Sciatic nerve (tissue), 2 donors: ENCODE measurements at places on chromosomes 6 and 20. TPM values are rescaled to one million over a fixed set of nuclear protein-coding genes. Genes with fewer than 3 reads are reported as not detected.

- DNase-seq = no peak
These were observed 25.0 kb upstream of the CDKAL1 start for GRCh38 chr6:20509212-20509611.

DNA sequence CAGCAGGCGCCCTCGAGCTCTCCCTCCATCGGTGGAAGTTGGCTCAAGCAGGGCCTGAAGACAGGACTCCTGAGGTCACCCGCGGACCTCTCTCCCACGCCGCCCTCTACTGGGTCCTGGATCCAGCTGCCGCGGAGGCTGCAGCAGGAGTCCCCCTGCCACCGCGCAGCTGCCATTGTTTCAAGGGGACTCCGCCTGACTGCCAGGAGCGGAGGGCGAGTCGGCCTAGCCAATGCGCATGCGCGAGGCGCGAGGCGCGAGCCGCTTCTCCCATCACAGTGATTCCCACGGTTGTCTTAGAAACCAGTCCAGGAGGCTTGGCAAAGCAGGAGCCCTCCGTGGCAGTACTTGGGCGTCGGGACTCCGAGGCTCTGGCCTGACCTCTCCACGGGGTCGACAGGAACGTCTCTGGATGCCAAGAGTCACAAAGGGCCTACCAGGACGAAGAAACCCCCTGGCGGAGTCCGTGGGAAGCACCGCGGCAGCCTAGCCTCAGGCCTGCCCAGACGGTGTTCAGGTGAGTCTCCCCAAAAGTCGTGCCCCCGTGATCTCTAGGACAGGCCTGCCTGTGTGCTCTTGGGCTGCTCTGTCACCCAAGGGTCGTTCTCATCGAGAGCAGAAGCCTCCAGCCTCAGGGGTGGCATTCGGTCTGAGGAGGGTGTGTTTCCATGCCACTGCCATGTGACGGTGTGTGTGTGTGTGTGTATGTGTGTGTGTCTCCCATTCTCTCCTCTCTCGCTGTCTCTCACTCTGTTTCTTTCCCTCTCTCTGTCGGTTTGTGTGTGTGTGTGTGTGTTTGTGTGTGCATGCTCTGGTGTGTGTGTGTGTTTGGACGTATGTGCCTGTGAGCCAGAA lies 290.6 kb upstream of the ZNF337 start:
- no peak for DNase-seq

DNA sequence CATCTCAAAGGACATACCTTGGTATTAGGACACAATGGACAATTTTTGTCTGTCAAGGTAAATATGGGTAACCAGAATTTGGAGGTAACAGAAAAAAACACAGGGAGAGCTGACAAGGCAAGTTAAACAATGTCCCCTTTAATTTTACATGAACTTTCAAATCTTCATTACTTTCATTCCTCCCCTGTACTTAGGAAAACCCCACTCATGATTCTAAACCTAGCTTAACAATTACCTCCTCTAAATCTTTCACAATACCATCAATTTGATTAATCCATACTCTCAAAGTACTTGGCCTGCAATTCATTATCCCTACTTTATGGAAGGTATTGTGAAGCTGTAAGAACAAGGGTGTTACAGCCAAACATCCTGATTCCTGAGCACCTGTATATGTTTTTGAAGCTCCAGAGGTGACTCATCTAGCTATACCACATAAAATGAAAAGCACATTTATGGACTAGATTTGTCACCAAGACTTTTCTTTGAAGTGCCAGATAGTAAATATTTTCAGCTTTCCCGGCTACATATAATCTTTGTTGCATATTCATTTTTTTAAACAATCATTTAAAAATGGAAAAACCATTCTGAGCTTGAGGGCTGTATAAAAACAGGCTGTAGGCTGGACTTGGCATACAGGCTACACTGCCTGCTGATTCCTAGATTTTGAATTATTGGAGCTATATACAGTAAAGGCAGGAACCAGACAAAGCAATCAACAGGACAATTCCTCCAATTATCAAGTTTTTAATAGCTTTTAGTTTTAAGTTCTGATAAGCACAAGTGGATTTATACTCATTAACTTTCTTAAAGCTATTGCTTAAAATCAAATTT lies 22.9 kb downstream of the DEK start:
- DNase-seq = no peak

The EMILIN3 gene
- total RNA-seq = 9.9 TPM

DNA sequence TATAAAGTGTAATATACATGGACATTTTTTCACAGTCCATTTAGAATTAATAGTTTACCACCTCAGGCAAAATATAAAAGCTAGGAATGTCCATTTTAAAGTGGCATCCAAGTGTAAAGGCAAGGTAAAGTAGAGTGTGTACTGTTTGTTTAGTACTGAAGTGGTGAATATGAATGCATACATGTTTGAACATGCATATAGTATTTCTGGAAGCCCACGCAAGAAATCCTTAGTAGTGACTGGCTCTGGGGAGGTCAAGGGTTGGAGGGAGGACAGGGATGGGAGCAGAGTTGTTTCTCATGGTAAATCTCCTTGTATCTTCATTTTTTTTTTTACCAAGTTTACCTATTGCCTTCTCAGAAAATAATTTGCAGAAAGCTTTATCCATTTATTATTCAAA lies 129.2 kb downstream of the UNC5CL start:
- no peak for DNase-seq

- no peak for DNase-seq
These were observed 7.4 kb downstream of the TCF21 start for GRCh38 chr6:133896344-133896721.

DNA sequence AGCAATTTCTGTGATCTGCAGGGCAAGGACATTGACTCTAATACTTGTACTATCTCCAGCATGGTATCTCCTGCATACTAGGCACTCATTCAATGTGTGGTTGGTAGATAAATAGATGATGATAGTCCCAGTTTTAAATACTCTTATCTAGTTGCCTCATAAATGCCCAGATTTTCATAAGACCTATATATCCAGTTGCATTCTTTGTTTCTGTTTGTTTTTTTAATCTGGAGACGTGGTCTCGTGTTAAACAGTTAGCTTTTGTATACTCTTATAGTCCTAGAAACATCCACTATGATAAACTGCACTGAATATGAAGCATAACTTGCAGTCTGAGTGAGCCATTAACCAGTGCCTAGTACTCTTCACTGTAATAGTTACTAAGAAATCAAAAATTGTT lies 35.5 kb upstream of the SUMO4 start:
- no peak for DNase-seq

DNA sequence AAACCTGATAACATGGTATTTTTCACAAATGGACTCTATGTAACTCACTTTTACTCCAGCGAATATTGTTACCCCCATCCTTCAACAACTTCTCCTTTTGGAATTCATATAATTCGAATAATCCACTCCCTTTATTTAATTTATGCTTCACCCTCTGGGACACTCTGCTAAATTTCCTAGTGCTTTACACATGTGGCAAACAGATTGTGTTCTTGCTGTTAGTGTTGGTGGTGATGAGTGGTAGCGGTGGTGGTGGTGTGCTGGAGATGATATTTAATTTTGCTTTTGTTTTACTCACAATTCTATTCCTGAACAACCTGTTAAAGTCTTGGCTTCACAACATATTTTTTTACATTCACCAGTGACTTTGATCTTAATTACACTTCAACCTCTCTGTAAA lies 32.8 kb downstream of the HTR1B start:
- no peak for DNase-seq
